ENCODE measurements at places on chromosomes 4 and X. TPM values are rescaled to one million over a fixed set of nuclear protein-coding genes. Genes with fewer than 3 reads are reported as not detected.

- peaks cover 55% of the 10 kb centered on the region for H3K27me3 ChIP-seq
- no peak overlapping the region for H3K4me3 ChIP-seq
- H3K36me3 ChIP-seq, result no peaks in the 10 kb centered on the region
- no peak overlapping the region for H3K27ac ChIP-seq
Observed at GRCh38 chrX:137425986-137426385, 139.9 kb upstream of the ZIC3 start.

- H3K36me3 ChIP-seq, result no peaks in the 10 kb centered on the region
- H3K27ac ChIP-seq, result no peak overlapping the region
- H3K27me3 ChIP-seq, result no peaks in the 10 kb centered on the region
- H3K4me1 ChIP-seq, result no peaks in the 10 kb centered on the region
Observed at GRCh38 chr4:62899646-62900364, 1509.4 kb downstream of the TECRL start.

The GUCY1B1 gene
- total RNA-seq, result 0.10 TPM

GRCh38 chrX:8632924-8633323, 99.0 kb downstream of the ANOS1 start:
- no peaks in the 10 kb centered on the region for H3K27me3 ChIP-seq
- H3K4me3 ChIP-seq, result no peak overlapping the region
- H3K27ac ChIP-seq, result no peak overlapping the region
- DNase-seq, result no peak

- H3K27me3 ChIP-seq, result no peaks in the 10 kb centered on the region
- no peak for DNase-seq
Observed at GRCh38 chr4:84796394-84796793, 170.1 kb downstream of the WDFY3 start.

The PNMA6F gene
- not detected for total RNA-seq

DNA sequence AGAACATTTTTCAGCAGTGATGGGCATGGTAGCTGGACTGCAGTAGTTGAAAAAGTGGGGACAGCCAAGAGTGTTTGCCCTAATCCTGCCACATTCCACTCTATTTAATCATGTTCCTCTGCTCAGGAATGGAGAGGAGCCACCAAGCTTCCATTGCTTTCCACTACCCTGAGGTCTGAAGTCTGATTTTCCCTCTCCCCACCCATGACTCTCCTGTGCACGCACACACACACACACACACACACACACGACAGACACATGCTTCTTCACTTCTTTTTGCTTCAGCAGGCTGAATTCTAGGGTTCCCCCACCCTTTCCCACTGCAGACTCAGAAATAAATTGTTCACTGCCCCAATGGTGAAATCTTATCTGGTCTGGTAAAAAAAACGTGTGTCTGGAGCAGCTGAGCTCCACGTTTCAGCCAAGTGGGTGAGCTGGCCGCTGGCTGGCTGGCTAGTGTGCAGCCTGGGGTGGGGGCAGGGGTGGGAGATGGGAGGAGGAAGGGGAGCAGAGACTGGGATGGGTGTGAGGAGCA, 142.7 kb upstream of the NALF2 start:
- H3K4me3 ChIP-seq, result no peak overlapping the region
- H3K4me1 ChIP-seq, result no peaks in the 10 kb centered on the region
- no peak overlapping the region for H3K27ac ChIP-seq
- H3K27me3 ChIP-seq, result no peaks in the 10 kb centered on the region
- H3K36me3 ChIP-seq, result no peaks in the 10 kb centered on the region

- no peak for DNase-seq
- H3K27me3 ChIP-seq, result no peaks in the 10 kb centered on the region
- no peak overlapping the region for H3K27ac ChIP-seq
Observed at GRCh38 chrX:129726307-129727111, 12.3 kb upstream of the XPNPEP2 start.

DNA sequence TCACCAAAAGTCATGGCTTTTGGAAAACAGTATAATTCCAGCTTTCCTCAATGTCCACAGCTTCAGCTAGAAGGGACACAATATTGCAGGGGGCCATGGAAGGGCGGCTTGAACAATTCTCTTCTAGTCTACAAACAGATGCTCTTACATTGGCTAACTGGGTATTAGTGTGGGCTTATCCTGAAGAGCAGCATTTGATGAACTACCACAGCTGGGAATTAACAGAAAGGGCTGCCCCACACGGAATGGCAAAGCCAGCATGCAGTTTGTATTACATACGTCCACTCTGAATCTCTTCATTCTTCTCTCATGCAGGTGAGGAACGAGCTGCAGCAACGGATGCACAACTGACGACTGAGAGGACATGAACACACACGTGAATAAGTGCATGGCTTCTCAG, 13.0 kb upstream of the PDCL2 start:
- H3K4me3 ChIP-seq, result no peak overlapping the region
- H3K27me3 ChIP-seq, result no peaks in the 10 kb centered on the region
- H3K36me3 ChIP-seq, result no peaks in the 10 kb centered on the region
- no peak overlapping the region for H3K27ac ChIP-seq

The DUX4 gene
- total RNA-seq, result not detected

The KLF8 gene
- total RNA-seq, result 2.8 TPM

DNA sequence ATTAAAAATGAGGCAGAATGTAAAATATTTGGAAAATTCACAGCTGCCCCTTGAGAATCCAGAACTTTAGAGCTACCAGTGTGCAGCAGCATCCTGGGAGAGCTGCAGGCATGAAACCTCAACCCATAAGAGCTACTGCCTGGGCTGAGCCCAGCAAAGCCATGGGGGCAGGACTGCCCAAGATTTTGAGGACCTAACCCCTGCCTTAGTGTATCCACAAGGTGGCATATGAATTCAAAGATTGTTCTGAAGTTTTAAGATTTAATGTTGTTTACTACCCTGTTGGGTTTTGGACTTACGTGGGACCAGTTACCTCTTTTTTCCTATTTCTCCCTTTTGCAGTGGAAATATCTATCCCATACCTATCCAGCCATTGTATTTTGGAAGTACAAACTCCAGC, 26.4 kb downstream of the CASP6 start:
- H3K4me1 ChIP-seq, result peaks cover 4% of the 10 kb centered on the region
- no peaks in the 10 kb centered on the region for H3K27me3 ChIP-seq

- no peaks in the 10 kb centered on the region for H3K4me1 ChIP-seq
- H3K27me3 ChIP-seq, result no peaks in the 10 kb centered on the region
- no peaks in the 10 kb centered on the region for H3K36me3 ChIP-seq
- no peak overlapping the region for H3K4me3 ChIP-seq
- DNase-seq, result no peak
Observed at GRCh38 chr4:125801373-125801772, 486.6 kb downstream of the FAT4 start.

The EDA2R gene
- total RNA-seq, result 2.7 TPM

GRCh38 chr4:114046331-114046730, 66.9 kb upstream of the ARSJ start:
- no peaks in the 10 kb centered on the region for H3K36me3 ChIP-seq
- no peak overlapping the region for H3K4me3 ChIP-seq
- H3K4me1 ChIP-seq, result no peaks in the 10 kb centered on the region
- no peak overlapping the region for H3K27ac ChIP-seq

DNA sequence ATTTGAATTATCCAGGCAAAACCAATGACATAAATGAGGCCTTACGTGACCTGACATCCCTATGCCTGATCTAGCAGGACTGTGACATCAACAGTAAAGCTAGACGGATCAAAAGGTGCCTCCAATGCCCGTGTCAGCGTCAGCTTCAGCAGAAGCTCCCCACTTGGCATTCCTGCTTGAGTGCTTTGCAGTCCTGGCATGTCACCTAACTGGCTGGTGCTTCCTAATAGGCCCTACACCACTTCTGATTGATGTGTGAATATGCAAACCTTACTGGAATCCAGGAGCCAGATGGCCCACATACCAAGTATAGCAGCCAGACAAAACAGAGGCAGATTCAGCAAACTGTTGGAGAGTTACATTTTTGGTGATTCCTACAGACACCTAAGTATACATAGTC, 224.2 kb downstream of the DMD start:
- H3K27ac ChIP-seq, result no peak overlapping the region
- H3K27me3 ChIP-seq, result no peaks in the 10 kb centered on the region
- no peak overlapping the region for H3K4me3 ChIP-seq
- no peaks in the 10 kb centered on the region for H3K4me1 ChIP-seq

- H3K4me1 ChIP-seq, result peaks cover 12% of the 10 kb centered on the region
- H3K27ac ChIP-seq, result no peak overlapping the region
- no peak overlapping the region for H3K4me3 ChIP-seq
- DNase-seq, result no peak
- no peaks in the 10 kb centered on the region for H3K36me3 ChIP-seq
- H3K27me3 ChIP-seq, result no peaks in the 10 kb centered on the region
Observed at GRCh38 chr4:26462874-26463273, 27.4 kb downstream of the CCKAR start.

DNA sequence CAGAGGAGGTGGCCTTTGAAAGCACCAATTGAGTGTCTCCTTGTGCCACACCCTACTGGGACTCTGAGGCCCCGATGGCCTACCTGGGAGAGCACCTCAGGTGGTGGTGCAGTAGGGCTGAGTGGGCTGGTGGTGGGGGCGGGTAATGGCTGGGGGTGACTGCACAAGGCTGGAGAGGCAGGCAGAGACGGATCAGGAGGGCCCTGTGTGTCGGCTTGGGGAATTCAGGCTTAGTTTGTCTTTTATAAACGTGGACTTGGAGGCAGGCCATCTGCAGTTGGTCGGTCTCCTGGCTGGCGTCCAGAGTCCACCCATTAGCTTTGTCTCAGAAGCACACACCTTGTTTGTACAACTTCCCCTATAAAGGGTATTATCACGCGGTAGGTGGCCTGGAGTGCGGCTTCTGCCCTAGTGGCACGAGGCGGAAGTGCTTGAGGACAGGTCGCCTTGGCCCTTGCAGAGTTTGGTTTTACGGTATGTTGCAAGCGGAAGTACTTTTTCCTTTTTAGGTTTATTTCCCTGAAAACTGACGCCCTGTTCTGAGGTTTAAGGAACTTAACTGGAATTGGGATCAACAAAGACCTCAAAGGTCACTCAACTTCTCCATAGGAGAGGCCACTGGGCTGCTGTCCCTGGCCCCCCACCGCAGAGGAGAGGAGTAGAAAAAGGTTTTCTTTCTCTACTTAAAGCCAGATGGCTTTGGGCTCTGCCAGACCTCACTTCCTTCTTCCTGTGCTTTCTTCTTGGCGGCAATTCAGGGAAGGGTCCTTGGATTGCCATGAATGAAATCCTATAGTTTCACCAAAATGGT, 8.0 kb downstream of the TBC1D14 start:
- peak; percentile 66 for DNase-seq
- H3K27ac ChIP-seq, result peak overlapping the region; percentile 92
- H3K36me3 ChIP-seq, result peaks cover 9% of the 10 kb centered on the region
- peak overlapping the region; percentile 62 for H3K4me3 ChIP-seq

The PARM1 gene
- total RNA-seq, result not detected

GRCh38 chr4:95506264-95506663, 42.5 kb downstream of the UNC5C start:
- no peaks in the 10 kb centered on the region for H3K4me1 ChIP-seq
- DNase-seq, result no peak
- H3K27me3 ChIP-seq, result no peaks in the 10 kb centered on the region
- H3K27ac ChIP-seq, result no peak overlapping the region

- H3K4me3 ChIP-seq, result no peak overlapping the region
- no peak for DNase-seq
- peaks cover 30% of the 10 kb centered on the region for H3K4me1 ChIP-seq
- H3K36me3 ChIP-seq, result no peaks in the 10 kb centered on the region
- no peaks in the 10 kb centered on the region for H3K27me3 ChIP-seq
- H3K27ac ChIP-seq, result no peak overlapping the region
Observed at GRCh38 chr4:10590896-10591295, 93.7 kb downstream of the CLNK start.

DNA sequence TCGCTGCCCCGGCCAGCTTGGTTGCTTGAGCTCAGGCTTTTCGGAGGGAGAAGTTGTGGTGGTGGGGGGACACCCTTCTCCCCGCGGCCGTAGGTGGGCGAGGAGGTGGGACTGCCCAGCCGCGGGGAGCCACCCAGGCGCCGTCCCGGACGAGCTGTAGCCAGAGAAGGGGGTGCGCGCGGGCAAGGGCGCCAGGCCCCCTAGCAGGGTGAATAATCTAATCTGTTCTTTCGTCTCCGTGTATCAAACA, 3.1 kb downstream of the MID1IP1 start:
- no peaks in the 10 kb centered on the region for H3K27me3 ChIP-seq
- no peak for DNase-seq
- H3K27ac ChIP-seq, result peak overlapping the region; percentile 97
- H3K4me3 ChIP-seq, result peak overlapping the region; percentile 94

The TTC29 gene
- total RNA-seq, result not detected

GRCh38 chr4:188266386-188266785, 127.1 kb downstream of the TRIML1 start:
- no peaks in the 10 kb centered on the region for H3K27me3 ChIP-seq
- H3K4me1 ChIP-seq, result no peaks in the 10 kb centered on the region
- no peaks in the 10 kb centered on the region for H3K36me3 ChIP-seq
- H3K27ac ChIP-seq, result no peak overlapping the region

DNA sequence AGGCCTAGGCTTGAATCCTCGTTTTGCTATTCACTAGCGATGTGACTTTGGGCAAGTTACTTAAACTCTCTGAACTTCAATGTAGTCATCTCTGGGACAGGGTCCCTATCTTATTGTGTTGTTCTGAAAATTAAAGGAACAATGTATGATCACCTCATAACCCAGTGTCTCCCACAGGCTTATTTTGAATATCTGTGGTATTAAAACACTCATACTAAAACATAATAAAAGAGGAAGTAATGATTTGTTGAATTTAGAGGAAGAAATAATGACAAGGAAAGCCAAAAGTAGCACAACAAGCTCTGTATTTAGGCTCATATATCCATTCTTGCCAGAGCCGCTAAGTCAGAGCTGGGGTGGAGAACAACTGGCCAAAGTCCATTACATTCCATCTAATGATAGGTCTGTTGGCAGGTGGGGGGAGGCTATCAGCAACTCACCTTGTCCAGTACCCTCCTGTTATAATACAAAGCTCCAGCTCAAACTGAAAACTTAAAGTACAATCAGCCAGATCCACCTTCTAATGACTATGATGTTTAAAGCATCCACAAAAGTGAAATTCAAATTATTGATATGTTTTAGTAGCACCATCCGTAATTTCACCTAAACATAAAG, 64.5 kb upstream of the LSM6 start:
- H3K27ac ChIP-seq, result no peak overlapping the region
- no peaks in the 10 kb centered on the region for H3K4me1 ChIP-seq
- no peaks in the 10 kb centered on the region for H3K36me3 ChIP-seq

All from activated CD8-positive, alpha-beta T cell treated with anti-CD3 and anti-CD28 coated beads, Interleukin-2, amount 10 ng/mL, durations not matched to agents 7 days and 5 days (primary cell).